ENCODE measurements at places on chromosomes 7 and 10. TPM values are rescaled to one million over a fixed set of nuclear protein-coding genes. Genes with fewer than 3 reads are reported as not detected.

DNA sequence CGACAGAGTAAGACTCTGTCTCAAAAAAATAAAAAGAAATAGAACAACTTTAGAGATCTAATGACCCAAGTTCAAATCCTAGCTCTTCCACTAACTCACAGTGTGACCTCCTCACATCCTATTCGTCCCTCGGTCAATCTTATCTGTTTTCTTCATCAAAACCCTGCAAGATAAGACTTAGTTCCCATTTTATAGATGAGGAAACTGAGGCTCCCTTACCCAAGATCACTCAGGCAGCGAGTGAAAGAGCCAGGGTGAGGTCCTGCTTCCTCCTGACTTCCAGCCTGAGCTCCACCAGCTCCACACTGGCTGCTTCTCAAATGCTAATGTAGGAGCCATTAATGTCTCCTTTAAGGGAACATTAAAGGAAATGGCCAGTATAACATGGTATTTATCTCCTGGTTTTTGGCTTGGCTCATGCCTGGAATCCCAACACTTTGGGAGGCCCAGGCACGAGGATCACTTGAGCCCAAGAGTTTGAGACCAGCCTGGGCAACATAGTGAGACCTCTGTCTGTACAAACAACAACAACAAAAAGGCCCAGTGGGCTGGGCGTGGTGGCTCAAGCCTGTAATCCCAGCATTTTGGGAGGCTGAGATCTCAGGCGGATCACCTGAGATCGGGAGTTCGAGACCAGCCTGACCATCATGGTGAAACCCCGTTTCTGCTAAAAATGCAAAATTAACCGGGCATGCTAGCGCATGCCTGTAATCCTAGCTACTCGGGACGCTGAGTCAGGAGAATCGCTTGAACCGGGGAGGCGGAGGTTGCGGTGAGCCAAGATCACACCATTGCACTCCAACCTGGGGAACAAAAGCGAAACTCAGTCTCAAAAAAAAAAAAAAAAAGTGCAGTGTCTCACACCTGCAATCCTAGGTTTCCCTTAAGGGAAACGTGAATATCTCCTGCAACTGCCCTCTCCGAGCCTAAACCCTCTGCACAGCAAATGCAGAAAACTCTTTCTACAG is 3.4 kb upstream of the RHBDD2 start:
- DNase-seq, result no peak

DNA sequence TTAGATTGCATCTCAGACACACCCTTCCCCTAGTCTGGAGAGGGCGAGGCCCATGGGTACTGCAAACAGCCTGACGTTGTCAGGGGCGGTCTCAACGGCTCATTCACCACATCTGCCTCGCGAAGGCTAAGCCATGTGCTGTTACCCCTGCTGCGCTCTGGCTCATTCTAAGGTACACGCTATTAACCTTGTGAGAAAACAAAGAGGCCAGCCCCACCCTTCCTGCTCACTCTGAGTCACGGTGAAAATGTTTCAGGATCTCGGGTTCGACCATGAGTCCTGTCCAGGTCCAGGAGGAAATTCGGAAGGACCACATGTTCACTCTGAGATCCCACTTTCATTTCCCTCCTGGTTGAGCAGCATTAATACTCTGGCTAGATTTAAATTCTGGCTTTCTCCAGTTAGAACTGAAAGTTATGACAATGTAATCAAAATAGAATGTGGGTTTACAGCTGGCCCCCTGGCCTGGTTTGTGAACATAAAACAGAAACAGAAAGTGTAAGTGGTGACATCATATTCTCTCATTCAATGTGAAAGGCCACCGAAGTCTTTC is 55.2 kb downstream of the EGFR start:
- DNase-seq, result no peak

DNA sequence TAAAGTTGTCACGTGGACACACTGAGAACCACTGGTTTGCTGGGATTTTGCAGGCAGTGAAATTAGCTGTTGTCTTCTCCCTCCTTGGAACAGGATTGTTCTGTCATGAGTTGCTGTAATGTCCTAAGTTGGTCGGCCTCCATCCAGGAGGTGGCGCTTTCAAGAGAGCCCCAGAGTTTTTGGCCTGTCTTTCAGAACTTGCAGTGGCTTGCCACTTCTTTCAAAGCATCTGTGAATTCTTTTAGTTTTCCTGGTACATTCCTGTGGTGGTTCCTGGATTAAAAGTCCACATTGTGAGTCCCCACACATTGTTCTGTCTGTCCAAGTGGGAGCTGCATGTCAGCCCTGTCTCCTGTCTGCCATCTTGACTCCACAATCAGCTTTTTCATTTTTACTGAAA is 133.8 kb downstream of the PON1 start:
- DNase-seq, result no peak

The SPDYE9 gene
- total RNA-seq, result not detected

The PTPN20 gene
- 14.8 TPM for total RNA-seq

The GBX1 gene
- total RNA-seq, result not detected

GRCh38 chr10:126208726-126209302 is 179.5 kb downstream of the ADAM12 start:
- DNase-seq, result no peak

DNA sequence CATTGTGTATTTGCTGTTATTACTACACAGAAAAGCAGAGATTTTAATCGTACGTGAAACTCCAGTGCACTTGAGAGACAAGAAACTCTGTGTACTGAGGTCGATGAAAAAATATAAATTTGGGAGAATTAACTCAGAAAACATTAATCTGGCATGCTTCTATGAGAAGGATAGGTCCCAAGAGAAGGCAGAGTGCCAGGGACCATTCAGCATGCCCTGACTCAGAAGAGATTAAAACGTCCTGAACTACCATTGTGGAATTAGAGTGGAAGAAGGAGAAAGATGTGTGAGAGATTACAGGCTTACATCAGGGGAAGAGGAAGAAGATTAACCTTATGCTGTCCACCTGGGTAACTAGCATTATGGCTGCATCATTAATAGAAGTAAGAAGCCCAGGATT is 72.4 kb downstream of the REEP3 start:
- DNase-seq, result no peak
